ENCODE measurements at places on chromosomes 12 and 14.

DNA sequence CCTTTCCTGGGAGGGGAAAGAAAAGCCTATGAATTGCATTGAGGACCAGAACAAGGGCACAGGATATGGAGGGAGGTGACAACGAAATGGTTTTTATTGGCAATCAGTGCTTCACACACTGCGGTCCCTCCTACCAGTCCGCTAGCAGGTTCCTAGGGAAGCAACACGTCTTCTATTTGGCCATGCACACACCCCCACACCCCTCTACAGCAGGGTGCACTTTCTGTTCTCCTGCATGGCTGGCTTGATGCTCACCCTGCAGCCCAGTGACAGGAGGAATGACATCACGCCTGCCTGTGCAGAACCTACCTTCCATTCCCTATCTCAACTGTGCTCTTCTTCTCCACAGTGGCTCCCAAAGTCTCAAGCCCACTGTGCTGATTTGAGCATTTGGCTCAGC lies 57.9 kb downstream of the TTC9 start:
- no peak for DNase-seq

DNA sequence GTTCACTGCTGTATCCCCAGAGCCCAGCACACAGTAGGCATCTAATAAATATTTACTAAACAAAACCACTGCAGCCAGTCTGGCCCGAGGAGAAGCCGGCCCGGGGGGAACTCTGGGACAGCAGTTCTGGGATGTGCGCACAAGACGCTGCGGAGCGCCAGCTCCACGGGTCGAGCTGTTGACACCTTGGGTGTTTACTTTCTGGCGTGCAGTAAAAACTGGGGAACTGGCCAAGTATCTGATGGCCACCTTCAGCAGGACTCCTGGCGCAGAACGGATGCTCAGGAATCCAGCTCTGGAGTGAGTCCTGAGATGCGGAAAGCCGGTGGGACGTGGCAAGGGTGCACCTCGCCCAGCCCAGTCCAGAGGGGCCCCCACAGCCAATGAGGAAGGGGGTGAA lies 65.6 kb downstream of the NCOR2 start:
- no peak for DNase-seq

DNA sequence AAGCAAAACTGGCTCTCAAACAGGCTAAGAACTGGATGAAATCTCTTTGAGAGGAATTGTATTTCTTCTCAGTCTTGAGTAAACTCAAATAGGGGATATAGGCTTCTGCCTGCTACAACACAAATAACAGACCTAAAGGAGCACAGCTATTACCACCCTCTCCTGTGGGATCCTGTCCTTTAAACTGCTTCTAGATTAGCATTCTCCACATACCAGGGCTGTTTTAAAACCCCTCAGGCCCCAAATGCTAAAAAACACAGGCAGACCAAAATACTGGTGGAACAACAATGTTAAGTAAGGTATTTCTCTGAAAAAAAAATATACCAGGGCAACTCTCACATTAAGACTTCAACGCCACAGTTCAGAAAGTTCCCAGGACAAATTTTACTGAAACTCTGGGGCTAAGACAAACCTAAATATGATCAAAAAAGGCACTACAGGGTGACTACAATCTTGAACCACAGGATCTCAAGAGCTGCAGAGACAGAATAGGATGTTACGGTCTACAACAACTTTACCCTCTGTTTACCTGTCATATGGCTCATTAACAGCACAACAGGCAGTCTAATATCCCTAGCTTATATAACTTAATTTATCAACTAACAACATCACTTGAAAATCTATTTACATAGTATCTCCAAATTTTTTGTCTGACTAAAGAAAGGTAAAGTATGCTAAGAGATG lies 7.2 kb downstream of the CPNE8 start:
- DNase-seq: peak; percentile 59

GRCh38 chr14:87989956-87990299 lies 3.1 kb downstream of the GALC start:
- DNase-seq: no peak

- no peak for DNase-seq
Measured at GRCh38 chr12:24360057-24360456, 410.6 kb upstream of the SOX5 start.

DNA sequence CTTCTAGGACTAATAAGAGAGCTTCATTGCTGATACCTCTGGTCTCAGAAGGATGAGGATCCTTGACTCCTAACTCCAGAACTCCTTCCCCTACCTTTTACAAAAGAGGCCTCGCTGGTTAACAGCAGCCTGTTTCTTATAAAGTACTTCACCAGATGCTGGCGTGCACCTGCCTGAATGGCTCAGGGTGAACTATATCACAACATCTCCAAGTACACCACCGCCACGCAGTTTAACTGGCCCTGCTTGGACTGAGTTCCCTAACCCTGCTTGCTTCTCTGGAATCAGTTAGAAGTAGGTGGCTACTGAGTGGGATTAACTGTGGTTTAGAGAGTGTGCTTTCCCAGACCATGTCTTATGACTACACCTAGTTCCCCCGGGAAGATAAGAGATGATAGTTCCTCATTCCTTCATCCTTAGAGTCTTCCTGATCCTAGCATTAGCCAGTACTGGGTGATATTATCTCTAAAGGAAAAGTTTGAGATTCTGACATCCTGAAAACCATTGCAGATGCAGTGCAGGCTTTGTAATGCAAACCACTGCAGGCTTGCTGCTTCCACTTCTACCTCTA lies 3.0 kb downstream of the FOXJ2 start:
- DNase-seq: no peak

DNA sequence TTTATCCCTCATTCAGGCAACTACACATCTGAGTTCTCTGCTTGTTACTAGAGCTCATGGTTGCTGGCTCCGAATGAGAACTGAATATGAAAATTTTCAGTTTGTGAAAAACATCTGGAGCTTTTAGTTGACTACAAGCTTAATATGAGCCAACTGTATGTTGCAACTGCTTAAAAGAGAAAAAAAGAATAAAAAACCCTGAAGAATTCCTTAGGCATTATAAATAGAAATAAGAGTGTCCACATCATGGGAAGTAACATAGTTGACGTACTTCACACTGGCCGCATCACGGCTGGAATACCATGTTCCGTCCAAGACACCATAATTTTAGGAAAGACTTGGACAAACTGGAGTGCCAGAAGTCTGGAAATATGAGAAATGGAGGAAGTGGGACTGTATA lies 57.9 kb downstream of the PDE3A start:
- DNase-seq: no peak

DNA sequence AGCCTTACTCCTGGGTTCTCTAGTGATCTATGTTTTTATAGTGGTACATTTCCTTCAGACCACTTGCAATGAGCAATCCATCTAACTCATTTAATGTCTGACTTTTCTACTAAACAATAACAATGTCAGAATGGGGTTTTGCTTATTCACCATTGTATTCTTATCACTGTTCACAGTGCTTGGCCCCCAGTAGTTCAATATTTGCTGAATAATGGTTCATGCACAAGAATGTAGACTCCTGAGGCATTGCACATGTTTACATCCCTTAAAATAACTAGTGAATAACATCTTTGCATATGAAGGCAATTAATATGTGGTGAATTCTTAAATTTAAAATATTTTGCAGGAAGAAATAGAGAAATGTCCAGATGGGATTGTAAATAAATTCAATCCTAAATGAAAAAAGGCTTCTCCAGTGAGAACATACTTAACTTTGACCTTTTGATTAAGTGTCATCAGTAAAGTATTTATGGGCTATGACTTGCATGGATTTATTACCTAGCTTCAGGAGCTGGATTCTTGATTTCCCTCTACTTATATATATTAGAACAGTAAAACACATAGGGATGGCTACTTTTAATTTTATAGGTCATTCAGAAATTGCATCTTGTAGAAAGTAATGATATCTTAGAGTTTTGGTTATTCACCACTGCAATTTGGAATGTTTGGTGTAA lies 3.4 kb downstream of the CCER1 start:
- DNase-seq: no peak

- DNase-seq: no peak
Measured at GRCh38 chr12:42960087-42960527, 370.6 kb upstream of the PRICKLE1 start.

DNA sequence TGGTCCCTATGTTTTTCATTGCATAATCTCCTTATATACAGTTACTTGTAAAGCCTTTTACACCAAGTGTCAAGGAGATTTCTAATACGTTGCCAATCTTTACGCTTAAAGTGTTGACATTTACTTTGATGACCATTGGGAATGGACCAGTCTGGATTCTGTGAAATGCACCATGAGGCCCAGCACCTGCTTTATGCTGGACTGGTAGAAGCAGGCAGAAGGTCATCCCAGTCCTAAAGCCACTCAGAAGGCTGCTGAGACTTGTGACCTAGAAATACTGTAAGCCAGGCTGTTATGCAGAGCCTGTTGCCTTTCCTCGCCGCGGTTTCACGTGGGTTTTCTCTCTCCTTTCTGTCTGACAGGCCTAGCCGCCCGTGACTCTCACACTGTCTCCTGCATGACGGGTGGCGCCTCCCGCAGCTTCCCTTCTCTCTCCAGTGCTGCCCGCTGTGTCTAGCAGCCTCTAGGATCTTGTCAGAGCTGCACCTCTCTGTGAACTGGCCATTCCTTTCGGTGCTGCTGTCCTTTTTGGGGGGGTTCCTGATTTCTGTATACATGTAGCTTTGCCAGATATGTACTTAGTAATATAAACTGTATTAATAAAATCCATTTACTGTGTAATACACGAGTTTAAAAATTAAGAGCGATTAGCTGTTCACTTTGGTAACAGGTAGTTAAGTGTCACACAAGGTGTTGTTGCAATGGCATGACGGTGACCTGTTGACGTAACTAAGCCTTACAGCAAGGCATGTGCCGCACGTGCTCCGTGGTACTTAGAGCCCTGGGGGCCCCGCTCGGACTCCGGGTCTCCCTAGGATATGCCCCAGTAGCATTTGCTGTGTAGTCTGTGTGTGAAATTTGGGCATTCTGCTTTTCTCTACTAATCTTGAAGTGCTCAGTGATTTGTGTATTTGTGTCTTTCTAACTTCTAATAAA lies 29.7 kb downstream of the XRCC3 start:
- DNase-seq: no peak

DNA sequence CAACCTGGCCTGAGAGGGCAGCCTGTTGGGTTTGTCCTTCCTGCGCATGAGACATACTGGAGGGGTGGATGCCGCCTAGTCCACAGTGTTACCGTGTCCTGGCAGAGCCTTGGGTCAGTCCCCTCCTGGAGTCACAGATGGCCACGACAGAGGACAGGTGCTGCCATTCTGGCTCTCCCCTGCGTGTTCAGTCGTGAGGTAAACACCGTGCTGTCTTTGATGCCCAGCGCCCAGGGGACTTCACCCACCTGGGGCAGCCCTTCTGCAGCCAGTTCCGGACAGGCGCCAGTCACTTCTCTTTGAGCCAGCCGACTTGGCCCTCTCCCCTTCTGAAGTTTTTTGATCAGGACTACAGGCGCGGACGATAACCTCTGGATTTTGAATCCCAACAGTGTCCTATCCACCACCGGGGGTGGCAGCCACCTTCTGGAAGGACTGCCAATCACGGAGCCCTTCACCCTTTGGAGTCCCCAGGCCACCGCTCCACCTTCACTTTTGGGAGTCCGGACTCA lies 933.0 kb downstream of the DIO2 start:
- no peak for DNase-seq

- DNase-seq: no peak
Measured at GRCh38 chr12:22610131-22610530, 14.8 kb upstream of the ETNK1 start.

- DNase-seq: no peak
Measured at GRCh38 chr12:119980242-119980641, 8.8 kb upstream of the BICDL1 start.

- no peak for DNase-seq
Measured at GRCh38 chr12:53657041-53657440, 18.8 kb downstream of the ATP5MC2 start.

DNA sequence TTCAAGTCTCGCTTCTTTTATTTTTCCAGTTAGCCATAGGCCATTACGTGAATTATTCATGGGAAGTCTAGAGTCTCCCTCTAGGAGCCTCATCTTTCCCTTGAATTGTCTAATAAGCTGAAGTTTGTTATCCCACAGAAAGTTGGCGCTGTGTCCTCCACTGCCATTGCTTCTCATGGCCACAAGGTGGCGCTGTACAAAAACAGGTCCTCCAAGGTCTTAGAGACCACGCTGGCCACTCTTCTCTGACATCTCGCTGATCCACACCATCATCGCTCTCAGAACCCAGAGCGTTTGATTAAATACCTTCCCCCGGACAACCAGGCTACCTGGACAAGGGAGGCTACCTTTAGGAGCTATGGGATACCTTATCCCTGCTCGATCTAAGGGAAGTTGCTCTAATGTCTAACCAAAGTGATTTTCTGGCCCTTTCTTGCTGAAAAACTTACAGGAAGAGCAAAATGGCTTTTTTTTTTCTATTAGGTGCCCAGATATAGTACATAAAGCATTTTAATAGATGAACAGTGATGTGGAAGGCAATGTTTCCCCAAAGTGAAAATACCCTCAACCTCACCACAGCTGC lies 110.0 kb downstream of the CCDC60 start:
- DNase-seq: peak; percentile 76

GRCh38 chr12:66697404-66697803 lies 18.5 kb upstream of the GRIP1 start:
- no peak for DNase-seq

GRCh38 chr12:27319848-27320247 lies 12.8 kb upstream of the BMAL2 start:
- DNase-seq: no peak

DNA sequence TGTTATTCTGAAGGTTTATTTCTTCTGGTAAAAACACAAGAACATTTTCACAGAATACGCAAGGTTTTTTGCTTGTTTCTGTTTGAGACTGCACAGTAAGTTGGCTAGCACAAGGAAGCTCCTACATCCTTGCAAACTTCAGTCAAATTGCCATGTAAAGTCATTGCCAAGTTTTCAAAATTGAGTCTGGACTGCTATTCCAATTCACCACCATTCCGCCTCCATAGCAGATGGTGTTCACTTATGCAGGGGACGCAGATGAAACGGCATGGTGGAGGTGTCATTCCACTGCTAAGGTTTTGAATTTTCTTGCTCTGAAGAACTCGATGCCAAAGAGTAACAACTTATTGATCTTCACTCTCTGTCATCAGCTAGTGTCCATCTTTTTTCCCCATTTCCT lies 303.9 kb upstream of the SYT1 start:
- DNase-seq: no peak

DNA sequence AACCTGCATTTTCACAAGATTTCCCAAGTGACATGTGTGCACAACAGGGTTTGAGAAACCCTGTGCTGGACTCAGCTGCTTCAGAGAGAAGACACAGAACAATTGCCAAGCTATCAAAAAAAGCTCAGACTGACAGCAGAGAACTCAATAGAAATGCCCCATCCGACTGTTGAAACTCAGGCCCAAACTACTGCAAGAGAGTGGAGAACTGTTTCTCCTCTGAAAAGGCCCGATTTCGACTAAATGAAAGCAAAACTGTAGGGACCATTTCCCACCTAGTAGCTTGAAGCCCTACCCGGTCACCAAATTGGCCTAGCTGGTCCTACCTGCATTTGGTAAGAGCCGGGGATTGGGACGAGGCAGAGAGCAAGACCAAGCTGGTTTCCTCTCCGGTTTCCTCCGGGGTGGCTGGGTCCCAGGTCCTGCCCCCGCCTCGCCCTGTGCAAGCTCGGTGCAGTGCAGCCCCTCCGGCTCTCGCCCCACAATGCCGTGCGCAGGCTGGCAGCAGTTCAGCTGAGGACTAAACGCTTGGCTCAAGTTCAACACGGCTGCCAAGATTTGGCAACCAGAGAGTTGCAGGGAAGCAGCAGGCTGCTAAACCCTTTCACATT lies 1180.6 kb downstream of the VRK1 start:
- no peak for DNase-seq
